NCI-H345 (cell line): ENCODE measurements at places on chromosomes 3 and 15.

DNA sequence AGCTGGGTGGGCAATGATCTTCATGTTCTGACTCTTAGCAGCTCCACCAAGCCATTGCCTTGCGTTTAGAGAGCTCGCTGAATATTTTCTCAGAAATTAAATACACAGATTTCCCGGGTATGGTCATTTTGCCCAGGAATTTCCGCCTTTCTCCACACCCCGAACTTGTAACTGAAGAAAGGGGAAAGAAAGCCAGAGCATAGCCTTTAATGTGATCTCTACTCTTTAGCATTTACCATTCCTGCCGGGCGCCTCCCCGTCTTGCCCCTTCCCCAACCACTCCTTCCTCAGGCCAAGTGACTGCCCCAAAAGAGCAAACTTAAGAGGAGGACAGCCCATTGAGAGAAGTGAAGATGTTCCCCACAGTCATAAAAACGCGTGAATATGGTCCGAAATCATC, 53.1 kb downstream of the LMCD1 start:
- DNase-seq, result no peak

- DNase-seq, result no peak
These were observed 89.2 kb downstream of the RBPMS2 start for GRCh38 chr15:64686130-64686735.

DNA sequence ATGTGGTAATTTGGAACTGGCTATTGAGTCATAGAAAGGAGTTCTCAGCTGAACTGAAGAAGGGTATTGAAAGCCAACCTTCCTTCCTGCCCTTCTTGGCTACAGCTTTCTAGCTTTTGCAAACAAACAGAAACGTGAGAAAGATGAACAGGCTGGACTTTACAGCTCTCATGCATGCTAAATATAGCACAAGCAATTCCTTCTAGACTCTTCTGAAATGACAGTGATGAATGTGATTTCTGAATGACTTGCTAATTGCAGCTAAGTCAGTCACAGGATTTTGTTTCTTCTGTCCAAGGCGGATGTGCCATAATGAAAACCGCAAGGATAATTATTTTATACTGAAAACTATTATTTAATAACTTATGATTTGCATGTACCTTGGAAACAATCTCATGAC, 36.3 kb downstream of the BCHE start:
- DNase-seq, result no peak

DNA sequence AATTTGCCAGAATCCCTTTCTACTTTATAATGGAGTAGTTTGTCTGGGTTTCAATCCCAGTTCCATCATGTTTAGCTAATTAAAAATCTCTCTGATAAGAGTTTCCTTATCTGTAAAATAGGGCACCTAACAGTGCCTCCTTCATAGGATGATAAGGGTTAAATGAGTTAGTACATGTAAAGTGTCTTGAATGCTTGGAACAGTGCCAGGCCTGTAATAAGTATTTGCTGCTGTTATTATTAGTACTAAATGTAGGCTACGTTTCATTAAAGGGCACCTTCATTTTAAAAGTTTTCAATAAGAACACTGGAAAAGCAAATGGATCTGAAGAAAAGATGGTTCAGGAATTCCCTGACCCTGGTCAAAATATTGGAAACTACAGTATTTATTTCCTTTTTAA, 11.8 kb upstream of the SLC2A2 start:
- no peak for DNase-seq

DNA sequence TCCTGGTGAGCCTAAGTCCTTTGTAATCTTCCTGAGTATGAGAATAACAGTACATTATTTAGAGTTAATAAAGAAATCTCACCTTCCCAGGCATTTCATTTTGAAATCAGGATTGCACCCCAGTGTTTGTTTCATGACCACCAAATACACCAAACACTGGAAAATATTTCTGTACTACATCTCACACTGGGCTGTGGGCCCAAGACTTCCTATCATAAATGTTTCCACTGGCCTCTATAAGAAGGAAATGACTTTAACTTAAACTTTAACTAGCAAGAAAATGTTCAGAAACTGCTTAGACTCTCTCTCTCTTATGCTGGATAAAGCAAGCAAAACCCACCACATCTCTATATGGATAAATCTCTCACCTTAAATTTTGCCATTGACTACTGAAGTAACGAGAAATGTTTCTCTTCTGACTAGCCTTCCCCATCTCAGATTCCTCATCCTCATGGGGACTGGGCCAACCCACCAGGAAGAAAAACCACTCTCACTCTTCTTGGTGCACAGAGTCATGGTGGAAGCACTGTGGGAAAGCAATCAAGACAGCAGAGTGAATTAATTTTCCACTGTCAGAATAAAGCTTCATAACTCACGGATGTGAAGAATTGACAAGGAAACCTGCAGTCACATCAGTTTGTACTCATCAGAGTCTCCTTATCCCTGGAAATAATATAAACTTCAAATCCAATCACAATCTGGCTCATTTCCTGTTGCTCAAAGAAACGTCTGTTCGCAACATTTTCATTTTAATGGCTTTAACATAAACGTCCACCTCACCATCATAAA, 859.6 kb downstream of the EPHA3 start:
- DNase-seq, result no peak

DNA sequence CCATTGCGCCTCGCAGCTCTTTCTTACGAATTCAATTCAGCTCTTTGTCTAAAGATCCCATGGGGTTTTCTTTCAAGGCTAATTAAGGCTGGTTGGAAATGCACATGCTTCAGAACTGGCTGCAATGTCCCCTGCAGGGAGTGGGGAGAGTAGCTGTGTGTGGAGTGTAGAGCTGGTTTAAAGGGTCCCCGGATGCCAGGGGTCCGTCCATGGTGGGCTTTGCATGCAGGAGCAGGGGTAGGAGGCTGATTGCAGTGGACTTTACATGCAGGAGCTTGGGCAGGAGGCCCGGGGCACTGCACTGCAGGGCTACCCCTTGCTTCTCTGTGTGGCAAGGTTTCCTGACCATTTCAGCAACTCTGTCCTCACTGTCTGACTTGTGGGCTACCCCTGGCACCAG, 261.6 kb upstream of the LYSMD4 start:
- peak; percentile 39 for DNase-seq

DNA sequence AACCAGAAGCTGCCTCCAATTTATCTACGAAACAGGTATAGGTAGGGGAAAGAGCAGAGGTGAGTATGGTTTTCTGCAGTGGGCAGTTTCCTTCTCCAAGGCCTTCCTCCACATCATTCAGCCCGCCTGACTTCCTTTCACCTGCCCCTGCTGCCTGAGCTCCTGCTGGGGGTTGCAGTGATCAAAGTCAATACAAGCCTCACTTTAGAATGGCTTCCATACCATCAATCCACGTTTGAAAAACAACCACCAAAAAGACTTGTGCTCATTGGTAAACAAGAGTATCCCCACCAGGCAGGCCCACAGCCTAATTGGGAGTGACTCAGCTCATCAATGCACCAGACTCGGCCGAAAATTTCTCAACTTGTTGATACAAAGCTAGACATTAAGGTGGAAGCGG, 159.9 kb downstream of the MAGI1 start:
- peak; percentile 52 for DNase-seq

GRCh38 chr3:53704363-53704725, 141.9 kb downstream of the CHDH start:
- no peak for DNase-seq

DNA sequence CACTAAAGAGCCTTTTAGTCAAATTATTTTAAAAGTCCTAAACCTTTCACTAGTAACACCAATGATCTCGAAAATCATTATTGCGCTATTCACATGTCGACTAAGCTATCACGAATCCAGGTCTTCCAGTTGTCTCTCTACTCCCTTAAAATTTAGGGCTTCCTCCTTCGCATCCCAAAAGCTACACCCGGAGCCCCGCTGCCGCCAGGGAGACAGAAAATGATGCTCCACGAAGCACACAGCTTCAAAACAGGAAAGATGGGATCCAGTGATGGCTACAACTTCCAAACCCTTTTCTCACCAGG, 253 bp downstream of the IFT80 start:
- no peak for DNase-seq

- DNase-seq, result no peak
These were observed 236.8 kb upstream of the UBE2E2 start for GRCh38 chr3:22966349-22966748.

GRCh38 chr15:39344662-39345141, 236.2 kb upstream of the THBS1 start:
- DNase-seq, result peak; percentile 27

DNA sequence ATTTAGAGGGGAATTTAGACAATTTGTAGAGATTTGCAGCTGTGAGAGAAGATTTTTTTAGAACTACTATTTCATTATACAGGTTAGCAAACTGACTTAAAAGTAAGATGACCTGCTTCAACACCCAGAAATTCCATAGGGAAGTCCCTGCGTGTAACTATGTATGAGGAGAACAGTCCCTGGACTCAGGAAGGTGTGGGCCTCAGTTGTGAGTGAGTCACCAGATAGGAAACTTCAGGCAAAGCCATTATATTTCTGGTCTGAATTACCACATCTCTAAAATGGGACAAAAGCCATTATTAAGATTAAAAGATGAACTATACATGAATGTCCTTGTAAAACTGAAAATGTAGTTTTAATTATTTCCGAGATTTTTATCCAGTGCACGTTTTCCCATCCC, 488.3 kb upstream of the GOLIM4 start:
- no peak for DNase-seq

DNA sequence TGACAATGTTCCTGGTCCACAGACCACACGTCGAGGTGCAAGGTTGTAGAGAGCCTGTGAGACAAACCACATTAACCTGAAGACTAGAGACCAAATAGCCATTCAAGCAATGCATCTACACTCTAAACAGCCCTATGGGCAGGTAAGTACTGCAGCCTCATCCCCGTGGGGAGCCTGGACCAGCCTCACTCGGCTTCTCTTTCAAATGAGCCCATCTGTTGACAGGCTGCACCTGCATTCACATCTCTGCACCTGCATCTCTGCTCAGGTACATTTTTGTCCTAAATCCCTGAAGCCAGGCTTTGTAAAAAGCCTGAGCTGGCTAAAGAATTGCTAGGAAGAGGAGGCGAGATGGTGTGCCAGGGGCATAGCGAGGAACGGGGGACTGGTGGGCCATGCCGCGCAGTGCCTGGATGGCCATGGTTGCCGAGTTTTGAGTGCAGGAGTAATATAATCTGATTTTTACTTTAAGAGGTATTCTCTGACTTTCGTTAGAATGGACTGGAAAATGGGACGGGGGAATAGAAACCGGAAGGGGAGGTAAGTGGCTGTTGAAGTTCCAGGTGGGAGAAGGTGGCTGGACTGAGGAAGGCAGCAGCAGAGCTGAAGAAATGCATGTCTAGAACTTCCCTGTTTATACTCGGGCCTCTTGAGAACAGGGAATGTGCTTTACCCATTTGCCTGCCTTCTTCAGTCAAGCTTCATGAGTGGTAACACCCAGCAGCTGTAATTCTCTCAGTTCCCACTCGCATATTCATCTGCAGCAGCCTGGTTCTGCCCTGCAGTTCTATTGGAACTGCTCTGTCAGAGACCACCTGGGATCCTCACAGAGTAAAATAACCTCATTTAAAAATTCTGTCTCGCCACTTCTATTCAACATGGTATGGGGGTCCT, 226.4 kb downstream of the OPA1 start:
- DNase-seq, result peak; percentile 55

- no peak for DNase-seq
These were observed 117.5 kb downstream of the EEFSEC start for GRCh38 chr3:128270559-128271492.

DNA sequence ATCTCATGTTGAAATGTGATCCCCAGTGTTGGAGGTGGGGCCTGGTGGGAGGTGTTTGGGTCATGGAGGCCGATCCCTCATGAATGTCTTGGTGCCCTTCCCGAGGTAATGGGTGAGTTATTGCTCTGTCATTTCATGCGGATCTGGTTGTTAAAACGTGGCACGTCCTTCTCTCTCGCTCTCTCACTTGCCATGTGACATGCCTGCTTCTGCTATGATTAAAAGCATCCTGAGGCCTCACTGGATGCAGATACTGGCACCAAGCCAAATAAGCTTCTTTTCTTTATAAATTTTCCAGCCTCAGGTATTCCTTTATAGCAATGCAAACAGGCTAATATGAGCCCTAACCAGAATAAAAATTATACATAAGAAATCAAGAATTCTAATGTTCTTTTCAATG, 31.7 kb upstream of the HACD2 start:
- no peak for DNase-seq

DNA sequence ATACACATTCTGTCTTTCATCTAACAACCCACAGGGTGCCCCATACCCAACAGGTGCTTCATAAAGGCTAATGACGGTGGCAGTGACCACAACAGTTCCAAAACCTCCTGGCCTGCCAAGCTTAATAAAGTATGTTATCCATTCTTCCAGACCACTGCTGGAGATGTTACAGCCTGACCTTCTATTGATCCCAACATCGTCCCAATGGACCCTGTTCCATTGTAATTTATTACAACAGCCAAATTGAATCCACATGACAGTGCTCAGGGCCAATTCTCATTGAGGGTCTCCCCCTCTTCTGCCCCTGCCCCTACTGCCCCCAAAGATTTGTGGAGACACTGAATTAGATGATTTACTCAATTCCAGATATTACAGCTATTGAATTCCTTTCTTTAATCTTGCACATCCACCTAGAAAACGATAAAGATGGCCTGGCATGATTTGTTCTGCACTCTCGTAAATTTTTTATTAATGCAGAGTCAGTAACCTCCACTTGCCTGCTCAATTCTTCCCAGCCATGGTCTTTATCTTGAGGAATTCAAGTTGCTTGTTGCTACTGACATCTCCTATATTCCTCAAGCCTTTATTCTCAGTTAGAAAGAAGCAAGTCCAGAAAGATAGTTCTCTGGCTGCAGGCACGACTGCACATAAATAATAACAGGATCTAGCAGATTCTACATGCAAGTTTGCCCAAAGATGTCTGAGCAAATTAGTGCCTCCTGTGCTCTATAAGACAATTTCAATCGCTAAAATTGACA, 407.6 kb downstream of the ERC2 start:
- DNase-seq, result no peak

GRCh38 chr15:50141856-50142255, 22.8 kb upstream of the ATP8B4 start:
- no peak for DNase-seq

DNA sequence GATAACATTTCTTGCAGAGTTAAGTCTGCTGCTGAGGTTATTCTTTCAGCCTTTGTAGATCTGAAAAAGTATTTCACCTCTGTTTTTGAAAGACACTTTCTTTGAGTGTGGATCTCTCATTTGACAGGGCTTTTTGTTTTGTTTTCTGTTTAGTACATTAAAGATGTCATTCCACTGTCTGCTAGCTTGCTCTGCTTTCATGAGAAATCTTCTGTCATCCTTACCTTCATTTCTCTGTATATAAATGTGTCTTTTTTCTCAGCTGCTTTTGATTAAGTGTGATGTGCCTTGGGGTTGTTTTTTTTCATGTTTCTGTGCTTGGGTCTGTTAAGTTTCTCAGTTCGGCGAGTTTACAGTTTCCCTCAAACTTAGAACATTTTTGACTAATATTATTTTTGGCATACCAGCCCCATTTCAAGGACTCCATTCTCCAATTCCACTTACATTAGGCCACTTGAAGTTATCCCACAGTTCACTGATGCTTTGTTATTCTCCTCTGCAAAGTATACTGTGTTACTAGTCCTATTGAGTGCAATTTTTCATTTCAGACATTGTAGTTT, 43.9 kb upstream of the CA12 start:
- no peak for DNase-seq

DNA sequence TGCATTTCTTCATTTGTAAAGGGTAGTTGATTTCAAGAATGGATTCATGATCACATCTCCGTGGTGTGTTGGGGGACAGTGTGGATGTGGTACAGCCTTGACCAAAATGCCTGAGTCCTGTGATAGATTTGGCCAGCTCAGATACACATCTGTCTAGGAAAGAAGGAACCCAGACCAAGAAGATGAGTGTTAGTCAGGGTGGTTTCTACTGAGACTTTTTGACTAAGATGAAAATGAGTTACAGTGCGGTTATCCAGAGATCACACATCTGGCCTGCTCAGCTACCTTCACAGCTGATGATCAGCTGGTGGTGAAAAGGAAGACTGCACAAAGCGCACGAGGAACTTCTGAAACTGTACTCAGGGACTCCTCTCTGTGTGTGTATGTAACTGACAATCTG, 68.0 kb downstream of the FNDC3B start:
- DNase-seq, result no peak
